ENCODE measurements at places on chromosomes 2 and 18. TPM values are rescaled to one million over a fixed set of nuclear protein-coding genes. Genes with fewer than 3 reads are reported as not detected.

DNA sequence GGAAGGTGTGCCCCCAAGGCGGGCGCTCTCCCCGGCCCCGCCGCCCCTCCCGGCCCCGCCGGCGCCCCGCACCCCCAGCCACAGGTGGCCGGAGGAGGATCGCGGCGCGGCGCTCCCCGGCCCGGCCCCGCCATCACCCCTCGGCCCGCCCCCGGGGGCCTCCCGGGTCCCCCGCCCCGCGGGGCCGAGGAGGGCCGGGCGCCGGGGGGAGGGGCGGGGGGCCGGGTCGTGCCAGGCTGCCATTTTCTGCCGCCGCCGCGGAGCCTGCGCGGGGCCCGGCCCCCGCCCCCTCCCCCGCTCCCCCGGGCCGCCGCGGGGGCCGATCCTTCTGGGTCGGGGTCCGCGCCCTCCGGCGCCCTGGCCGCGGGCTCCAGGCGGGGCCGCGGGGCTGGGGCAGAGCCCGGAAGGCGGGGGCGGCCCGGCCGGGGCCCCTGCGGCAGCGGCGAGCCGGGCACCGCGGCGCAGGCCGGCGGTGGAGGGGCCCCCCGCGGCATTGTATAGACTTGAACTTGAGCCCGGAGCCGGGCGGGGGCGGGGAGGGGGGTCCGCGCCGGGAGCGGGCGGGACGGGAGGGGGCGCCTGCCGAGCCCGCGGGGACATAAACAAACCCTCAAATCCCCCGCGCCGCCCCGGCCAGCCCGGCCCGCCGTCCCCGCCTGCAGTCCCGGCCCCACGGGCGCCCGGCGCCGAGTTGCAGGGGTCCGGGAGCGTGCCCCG lies 556 bp downstream of the DNMT3A start:
- no peak overlapping the region for H3K27ac ChIP-seq
- peak; percentile 48 for DNase-seq
- no peak overlapping the region for H3K4me3 ChIP-seq
- peaks cover 48% of the 10 kb centered on the region for H3K4me1 ChIP-seq

The HRH4 gene
- total RNA-seq, result not detected

The RPRD1A gene
- 32.5 TPM for total RNA-seq

The C2orf69 gene
- 20.8 TPM for total RNA-seq

GRCh38 chr2:88614497-88615157 lies 12.6 kb downstream of the EIF2AK3 start:
- no peak for DNase-seq
- peaks cover 2% of the 10 kb centered on the region for H3K36me3 ChIP-seq
- H3K4me1 ChIP-seq, result peaks cover 12% of the 10 kb centered on the region
- no peak overlapping the region for H3K4me3 ChIP-seq
- H3K27me3 ChIP-seq, result no peaks in the 10 kb centered on the region

- DNase-seq, result no peak
- H3K36me3 ChIP-seq, result no peaks in the 10 kb centered on the region
- no peak overlapping the region for H3K27ac ChIP-seq
- peak overlapping the region; percentile 42 for H3K4me3 ChIP-seq
Observed at GRCh38 chr2:46498681-46499080, 19.3 kb downstream of the TMEM247 start.

The CDK5R2 gene
- not detected for total RNA-seq

The UGT1A8 gene
- total RNA-seq, result not detected

The ZSWIM2 gene
- total RNA-seq, result not detected

GRCh38 chr2:185990861-185991525 lies 252.4 kb downstream of the FSIP2 start:
- H3K4me3 ChIP-seq, result no peak overlapping the region
- no peak for DNase-seq
- peaks cover 8% of the 10 kb centered on the region for H3K36me3 ChIP-seq

The NT5C1B gene
- total RNA-seq, result not detected

DNA sequence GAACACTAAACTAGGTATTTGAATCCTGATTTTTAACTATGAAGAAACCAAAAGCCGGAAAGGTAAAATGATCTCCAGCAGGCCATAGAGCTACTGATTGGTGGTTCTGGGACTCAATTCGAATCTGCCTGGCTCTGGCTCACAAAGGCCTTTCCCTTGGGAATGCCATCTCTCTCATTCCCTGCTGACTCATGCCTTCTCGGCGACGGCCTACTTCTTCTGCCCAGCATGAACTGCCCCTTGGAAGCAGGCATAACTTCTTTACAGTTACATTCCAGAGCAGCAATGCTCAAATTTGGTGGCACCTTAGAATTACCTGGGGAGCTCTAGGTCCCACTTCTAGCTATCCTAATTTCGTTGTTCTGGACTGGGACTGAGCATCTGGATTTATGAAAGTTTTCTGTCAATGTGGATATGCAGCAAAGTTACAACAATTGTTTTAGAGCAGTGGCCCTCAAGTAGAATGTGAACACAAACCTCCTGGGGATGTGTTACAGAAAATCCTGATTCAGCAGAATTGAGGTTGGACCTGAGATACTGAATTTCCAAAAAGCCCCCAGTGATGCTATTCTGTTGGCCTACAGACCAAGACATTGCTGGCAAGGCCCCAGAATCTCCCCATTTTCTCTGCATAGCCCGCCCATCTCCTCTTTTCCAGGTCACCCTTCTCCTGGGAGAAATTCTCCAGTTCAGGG lies 261.1 kb downstream of the CNTNAP5 start:
- H3K27ac ChIP-seq, result no peak overlapping the region
- H3K36me3 ChIP-seq, result no peaks in the 10 kb centered on the region
- no peaks in the 10 kb centered on the region for H3K4me1 ChIP-seq
- no peak overlapping the region for H3K4me3 ChIP-seq
- DNase-seq, result no peak

DNA sequence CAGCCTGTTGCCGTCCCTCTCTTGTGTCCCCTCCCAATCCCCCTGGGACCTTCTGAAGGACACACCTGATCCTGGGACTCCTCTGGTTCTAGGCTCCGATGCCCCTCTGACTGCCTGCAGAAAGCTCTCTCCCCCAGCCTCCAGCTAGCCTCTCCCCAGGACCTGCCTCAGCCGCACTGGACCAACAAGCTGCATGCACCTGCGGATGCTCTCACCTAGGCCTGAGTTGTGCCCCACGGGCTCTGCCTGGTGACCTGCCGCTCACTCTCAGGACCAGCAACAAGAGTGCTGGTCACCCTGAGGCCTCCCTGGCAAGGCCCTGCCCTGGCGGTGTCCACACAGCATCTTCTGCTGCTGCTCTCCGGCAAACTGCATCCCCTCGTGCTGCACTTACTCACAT lies 63.0 kb downstream of the EIPR1 start:
- H3K27me3 ChIP-seq, result no peaks in the 10 kb centered on the region
- peaks cover 10% of the 10 kb centered on the region for H3K36me3 ChIP-seq
- peaks cover 11% of the 10 kb centered on the region for H3K4me1 ChIP-seq
- DNase-seq, result no peak
- no peak overlapping the region for H3K27ac ChIP-seq

Measured in activated naive CD8-positive, alpha-beta T cell treated with anti-CD3 and anti-CD28 coated beads for 36 hours (primary cell).